Effector CD8-positive, alpha-beta T cell (primary cell): ENCODE measurements at places on chromosomes 6 and 20.

DNA sequence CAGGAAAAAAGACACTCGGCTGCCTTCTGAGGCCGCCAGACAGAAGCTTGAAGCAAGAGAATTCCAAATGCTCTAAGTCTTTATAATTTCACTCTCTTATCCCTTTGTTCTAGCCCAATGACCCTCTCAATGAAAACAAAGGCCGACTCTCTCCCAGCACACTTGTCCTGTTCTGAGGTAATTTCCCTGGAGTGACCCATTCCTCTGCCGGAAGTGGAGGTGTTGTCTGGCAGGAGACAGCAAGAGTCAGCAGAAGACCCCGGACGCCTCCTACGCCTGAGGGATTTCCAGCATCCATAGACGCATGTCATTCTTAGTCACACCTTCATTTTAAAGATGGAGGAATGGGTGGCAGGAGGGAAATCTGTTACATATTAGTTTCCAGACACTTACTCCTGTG is 110.3 kb downstream of the SOD2 start:
- DNase-seq: no peak

GRCh38 chr20:34074101-34074760 is 37.8 kb downstream of the EIF2S2 start:
- no peak for DNase-seq

DNA sequence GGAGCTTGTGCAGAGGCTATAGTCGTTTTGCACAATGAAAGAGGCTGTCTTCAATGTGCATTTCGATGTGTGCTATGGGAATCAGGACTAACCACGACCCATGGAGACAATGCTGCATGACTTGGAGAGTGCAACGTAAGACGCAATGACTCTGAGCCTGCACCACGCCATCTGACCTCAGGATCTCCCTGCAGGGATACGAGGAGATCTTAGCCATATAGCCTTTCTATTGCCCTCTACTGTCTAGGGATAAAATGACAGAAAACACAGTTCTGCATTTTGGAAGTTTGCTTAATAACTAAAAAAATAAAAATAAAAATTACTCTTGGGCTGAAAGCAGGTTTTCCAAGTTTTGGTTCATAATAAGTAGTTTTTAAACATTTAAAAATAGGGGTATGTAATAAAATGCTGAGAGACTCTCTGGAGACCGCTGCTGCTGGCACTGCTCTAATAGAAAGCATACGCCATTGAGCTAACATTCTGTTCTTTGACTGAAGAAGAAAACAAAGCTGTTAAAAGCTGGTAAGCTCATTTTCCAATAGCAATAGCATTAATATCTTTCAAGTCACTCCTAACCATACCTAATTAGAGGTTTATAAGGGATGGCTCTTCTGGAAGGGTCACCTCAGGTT is 87.2 kb downstream of the PDE7B start:
- DNase-seq: no peak

GRCh38 chr20:63568170-63568981 is 5.7 kb downstream of the HELZ2 start:
- no peak for DNase-seq

- DNase-seq: no peak
Observed at GRCh38 chr6:170152989-170153388, 137.9 kb downstream of the DLL1 start.

GRCh38 chr6:108839083-108839642 is 9.1 kb upstream of the ARMC2 start:
- DNase-seq: no peak

DNA sequence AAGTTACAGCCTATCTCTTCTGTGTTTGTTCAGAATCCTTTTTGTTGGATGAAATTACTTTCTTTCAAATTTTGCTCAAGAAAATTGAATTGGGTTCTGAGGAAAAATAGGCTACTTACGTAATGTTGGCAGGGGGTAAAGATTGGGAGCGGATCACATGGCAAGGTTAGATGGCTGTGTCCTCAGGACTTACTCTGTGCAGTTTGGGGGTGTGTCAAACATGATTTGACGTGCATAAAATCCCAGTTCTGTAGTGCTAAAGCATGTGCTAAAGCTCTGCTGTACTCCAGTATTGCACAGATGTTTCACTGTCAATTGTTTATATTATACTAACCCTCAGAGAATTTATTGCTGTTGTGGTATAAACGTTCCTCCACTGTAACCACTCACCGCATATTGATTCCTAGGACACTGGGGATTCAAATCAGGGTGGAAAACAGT is 2.6 kb downstream of the NT5E start:
- no peak for DNase-seq

GRCh38 chr6:70894001-70894400 is 62.9 kb downstream of the B3GAT2 start:
- DNase-seq: no peak

DNA sequence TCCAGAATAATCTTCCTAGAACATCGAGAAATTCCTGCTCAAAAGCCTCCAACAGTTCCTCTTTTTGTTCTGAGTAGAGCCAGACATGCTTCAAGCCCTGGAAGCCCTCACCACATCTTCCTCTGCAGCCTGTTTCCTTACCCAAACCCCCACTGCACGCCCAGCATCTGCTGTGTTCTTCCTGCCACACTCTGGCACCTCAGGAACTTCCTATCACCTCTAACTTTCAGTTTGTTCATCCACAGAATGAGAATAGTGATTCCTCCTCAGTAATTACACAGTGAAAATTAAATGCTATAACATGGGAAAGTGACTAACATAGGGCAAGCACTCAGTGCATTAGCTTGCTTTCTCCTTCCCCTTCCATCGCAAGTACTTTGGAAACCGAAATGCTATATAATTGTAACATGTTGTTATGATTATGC is 26.3 kb downstream of the C6orf89 start:
- no peak for DNase-seq
